Kidney (tissue), 22 donors: ENCODE measurements at places on chromosomes 6 and 20.

GRCh38 chr6:17621003-17621402, 20.9 kb downstream of the FAM8A1 start:
- DNase-seq: no peak

DNA sequence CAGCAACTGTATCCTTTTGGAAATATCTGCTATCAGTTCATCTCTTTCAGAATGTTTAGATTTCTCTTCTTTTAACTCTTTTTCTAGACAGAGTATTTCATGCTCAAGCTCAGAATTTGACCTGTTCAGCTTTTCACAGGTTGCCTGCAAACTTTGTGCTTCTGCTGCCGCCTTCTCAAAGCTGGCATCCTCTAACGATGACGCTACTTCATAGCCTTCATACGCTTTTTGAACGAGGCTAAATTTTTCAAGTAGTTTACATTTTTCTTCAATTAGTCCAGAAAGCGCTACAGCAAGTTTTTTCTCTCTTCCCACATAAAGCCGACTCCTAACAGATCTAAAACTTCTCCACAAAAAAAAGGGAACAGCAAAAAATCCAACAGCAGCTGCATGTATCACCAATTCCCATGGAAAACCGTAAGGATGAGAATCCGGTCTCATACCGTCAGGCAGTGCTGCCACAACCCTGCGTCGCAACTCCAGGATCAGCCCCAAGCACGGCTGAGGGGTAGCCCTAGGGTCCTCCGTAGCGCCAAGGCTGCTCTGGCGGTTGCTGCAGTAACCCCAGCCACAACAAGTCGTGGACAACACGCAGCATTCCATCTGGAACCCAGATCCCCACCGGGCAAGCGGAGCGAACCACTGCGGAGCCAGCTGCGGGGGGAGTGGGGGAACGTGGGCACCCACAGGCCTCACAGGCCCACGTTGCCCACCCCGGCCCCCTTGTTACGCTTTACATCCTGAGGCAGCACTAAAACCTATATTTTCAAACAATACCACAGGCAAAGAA, 30.6 kb downstream of the DACT2 start:
- peak; percentile 62 for DNase-seq

DNA sequence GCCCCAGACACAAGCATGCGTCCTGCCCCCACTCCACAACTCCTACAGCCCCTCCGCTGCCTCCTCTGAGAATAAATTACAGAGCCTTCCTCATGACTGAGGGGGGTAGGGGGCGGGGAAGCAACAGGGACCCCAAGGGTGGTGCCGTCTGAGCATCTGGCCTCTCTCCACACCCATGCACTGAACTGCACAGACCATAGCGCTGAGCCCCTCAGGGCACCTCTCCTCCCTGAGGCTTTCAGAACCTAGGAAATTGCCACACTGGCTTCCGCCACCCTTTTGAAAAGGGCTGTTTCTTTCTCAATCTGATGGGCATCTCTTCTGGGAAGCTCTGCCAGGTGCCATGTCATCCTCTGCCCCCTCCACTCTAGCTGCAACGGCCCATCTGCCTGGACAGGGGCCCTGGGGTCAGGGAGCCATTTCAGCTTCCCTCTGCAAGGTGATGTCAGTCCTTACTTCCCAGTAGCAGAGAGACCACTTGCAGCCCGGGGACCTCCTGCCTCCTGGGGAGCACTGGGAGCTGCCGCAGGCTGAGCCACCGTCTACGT, 2.5 kb downstream of the CST7 start:
- DNase-seq: no peak

DNA sequence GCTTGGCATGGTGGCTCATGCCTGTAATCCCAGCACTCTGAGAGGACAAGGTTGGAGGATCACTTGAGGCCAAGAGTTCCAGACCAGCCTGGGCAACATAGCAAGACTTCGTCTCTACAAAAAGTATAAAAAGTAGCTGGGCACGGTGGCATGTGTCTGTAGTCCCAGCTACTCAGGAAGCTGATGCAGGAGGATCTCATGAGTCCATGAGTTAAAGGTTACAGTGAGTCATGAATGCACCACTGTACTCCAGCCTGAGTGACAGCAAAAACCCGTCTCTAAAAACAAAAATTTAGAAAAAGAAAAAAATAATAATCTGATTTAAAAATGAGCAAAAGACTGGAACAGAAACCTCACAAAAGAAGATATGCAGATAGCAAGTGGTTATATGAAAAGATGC, 279.7 kb downstream of the RNGTT start:
- DNase-seq: no peak

- no peak for DNase-seq
Observed at GRCh38 chr20:40218316-40218969, 470.6 kb downstream of the MAFB start.

GRCh38 chr6:169046021-169046420, 207.6 kb downstream of the THBS2 start:
- DNase-seq: no peak

- no peak for DNase-seq
Observed at GRCh38 chr6:40550202-40551101, 36.7 kb downstream of the LRFN2 start.

DNA sequence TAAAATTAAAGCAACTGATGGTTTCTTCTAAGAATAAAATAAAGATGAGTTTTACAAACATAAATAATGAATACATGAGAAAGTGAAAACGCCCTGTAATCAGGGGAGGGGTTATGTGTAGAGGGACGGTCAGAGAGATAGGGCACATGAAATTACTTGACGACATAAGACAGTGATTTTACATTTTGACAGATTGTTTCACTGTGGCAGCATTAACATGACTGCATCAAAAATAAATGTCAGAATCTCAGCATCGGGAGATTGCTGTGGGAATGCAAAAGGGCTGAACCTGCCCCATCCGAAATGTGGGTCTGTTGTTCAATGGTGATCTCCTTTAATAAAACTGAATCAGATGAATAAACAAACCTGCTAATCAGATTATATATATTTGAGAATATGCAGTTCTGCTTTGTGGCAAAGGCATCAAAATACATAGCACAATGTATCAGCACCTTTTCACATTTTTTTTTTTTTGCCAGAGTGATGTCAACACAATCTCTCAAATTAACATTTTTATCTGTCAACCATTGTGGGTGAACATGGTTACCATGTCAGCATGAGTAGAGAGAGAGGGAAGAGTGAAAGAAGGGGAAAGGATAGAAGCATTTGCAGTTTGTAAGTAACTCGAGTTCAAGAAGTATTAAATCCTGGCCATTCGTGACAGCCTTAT, 177.1 kb upstream of the MAN1A1 start:
- no peak for DNase-seq

GRCh38 chr20:43068482-43068881, 121.2 kb downstream of the PTPRT start:
- DNase-seq: no peak

GRCh38 chr6:7671581-7671980, 54.3 kb upstream of the BMP6 start:
- no peak for DNase-seq

DNA sequence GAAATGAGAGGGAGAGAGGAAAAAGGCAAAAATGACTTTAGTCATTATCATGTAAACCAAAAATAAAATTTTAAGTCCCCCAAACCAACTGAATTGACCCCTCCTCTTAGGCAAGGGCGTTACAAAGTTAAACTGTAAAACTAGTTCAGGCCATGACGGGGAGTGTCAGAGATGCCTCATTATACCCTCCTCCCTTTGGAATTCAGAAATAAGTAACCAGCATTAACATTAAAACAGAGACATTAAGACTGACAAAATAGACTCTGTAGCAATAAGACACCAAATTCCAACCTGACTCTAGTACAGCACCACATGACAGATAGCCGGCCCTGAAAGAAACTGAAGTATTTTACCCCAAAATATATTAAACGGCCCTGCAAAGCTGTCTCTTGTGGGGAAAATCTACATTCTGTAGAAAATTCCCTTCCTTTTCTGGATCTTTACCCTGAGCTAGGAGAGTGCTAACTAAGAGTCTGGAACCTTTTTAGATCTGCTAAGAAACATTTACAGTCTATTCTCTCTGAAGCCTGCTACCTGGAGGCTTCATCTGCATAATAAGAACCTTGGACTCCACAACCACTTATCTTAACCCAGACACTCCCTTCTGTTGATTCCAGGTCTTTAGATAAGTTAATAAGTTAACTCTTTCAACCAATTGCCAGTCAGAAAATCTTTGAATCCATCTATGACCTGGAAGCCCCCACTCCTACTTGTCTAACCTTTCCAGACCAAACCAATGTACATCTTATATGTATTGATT, 150.7 kb downstream of the PKHD1 start:
- DNase-seq: peak; percentile 62
